ENCODE measurements at places on chromosomes 7 and 10.

GRCh38 chr7:93747019-93747418, 143.5 kb downstream of the TFPI2 start:
- ATAC-seq: no peak

DNA sequence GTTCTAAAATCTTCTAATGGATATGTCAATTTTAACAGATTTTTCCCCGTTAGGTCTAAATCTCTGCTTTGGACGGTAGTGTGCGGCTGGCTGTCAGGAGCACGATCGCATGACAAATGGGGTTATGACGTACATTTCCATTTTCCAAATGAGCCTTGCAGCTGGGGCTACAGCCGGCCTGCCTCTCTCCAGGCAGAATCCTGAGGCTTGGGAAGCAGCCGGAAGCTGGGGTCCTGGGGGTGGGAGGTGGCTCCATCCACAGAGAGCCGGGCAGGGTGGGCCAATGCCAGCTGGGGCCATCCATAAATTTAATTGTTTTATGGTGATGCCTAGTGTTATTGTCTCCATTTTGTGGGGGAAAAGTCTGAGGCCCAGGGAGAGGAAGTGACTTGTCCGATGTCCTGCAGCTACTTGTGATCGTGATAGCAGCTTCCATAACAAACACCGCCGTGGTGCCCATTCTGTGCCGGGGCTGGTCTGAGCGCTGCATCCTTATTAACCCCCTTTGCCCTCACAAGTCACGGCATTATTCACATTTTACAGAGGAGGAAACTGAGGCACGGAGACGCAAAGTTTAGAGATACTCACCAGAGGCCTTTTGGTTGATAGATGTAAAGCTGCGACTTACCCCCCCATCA, 53.0 kb upstream of the EBF3 start:
- ATAC-seq: no peak

DNA sequence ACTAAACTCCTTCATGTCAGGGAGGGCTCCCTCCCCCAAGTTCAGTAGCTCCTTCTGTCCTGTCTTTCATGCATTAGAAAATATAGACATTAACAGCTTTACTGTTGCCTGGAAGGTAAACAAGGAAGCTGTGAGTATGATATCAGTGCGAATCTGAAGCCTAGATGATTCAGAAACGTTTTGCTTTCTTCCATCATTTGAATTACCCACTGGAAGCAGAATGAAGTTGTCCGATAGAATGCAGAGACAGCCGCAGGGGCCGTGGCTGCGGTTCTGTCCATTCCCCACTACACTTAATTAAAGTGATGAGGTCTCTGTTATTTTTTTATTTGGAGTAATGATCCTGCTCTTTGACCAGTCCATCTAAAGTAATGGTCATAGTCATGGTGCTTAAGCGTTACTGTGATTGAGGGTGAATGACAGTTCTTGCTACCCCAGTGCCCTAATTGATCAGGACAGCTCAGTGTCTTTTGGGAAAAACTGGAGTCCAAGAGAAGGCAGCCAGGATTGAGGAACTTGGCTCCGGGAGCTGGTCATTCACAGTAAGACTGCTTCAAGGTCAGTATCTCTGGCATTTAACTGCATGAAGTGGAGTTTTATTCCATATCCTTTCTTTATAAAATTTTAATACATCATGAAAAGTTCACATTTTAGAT, 69.9 kb downstream of the PTPRE start:
- no peak for ATAC-seq

- ATAC-seq: peak; percentile 100
Observed at GRCh38 chr7:149239345-149240143, at the start of gene ZNF212. ZNF212 (plus strand) TSS chr7:149239651; CDS start chr7:149239779, 128 bp downstream.

DNA sequence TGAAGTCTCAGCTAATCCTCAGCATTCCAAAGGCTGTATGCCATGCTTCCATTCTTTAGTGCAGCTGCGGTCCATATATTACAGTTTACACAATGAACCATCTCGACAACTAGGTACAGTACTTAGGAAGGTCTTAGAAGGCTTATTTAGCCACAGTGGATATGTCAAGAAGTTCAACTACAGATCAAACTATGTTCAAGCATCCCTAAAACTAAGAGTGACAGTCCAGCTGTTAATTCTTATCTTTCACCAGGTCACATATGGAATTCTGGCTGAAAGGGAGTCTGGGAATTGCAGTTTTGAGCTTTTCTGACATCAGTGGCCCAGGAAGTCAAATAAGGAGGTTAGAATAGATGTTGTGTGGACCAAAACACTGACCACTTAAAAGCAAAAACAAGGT, 106.8 kb downstream of the SDHAF3 start:
- no peak for ATAC-seq

GRCh38 chr10:76915316-76915715, 722.3 kb downstream of the KCNMA1 start:
- no peak for ATAC-seq

DNA sequence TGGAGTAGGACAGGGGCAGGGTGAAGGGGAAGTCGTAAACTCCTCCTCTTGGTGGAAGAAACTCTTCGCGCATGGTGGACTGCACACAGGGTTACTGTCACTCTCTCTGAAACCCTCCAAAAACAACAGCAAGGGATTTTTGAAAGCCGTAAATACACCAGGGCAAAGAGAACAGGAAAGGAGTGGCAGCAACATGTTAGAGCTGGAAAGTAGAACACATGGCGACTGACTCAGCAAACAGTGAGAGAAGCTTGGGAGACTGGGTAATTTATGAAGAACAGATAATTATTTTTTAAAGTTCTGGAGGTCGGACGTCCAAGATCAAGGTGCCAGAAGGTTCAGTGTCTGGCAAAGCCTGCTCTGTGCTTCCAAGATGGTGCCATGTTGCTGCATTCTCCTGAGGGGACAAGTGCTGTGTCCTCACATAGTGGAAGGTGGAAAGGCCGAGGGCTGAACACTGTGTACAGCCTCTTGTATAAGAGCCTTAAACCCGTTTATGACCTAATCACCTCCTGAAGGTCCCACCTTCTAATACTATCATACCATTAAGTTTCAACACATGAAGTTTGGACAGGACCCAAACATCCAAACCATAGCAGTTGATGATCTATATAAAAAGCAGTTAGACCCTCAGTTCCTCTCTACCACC, 22.5 kb upstream of the C10orf53 start:
- ATAC-seq: no peak

- ATAC-seq: no peak
Observed at GRCh38 chr7:119708891-119709290, 564.1 kb upstream of the KCND2 start.

GRCh38 chr7:129832282-129832681, 120.5 kb downstream of the UBE2H start:
- ATAC-seq: no peak

DNA sequence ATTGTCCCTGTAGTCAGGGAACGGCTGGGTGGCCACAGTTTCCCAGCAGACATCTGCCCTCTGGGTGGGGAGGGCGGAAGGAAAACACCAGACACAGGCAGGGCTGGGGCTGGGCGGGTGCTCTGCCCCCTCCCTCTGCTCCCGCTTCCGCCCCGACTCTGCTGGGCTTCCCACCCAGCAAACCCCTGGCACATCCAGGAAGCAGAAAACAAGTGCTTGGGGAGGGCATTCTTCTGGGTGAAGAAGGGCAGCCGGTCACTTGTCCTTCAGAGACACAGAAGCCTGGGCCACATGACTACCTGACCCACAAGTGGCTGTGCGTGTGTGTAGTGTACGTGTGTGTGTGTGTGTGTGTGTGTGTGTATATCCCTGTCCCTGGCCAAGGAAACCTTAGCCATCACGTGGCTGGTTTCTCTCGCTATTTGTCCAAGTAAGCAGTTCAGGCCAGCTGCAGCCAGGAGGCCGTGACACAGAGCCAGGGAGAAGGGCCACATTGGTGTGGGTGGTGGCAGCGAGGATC, 77.9 kb downstream of the ZMIZ1 start:
- ATAC-seq: peak; percentile 59

- ATAC-seq: no peak
Observed at GRCh38 chr7:150631866-150632864, at the start of gene GIMAP6. GIMAP6 (minus strand) TSS chr7:150632385; CDS start chr7:150630142, 2,243 bp downstream.

DNA sequence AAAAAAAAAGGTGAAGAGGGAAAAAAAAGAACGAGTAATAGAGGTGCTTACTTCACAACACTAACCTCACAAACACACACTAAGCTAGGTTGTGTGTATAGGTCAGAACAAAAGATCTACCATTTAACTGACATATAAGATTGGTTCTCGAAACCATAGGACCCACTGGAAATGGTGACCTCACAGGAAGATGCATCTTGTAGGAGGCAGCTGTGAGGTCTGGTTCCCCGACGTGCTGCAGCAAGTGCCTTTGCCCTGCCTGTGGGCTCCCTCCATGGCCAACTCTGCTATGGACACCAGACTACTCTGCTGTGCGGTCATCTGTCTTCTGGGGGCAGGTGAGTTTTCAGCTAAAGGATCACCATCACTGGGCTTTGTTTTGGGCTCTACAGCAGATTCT, 133.8 kb upstream of the PRSS1 start:
- no peak for ATAC-seq

DNA sequence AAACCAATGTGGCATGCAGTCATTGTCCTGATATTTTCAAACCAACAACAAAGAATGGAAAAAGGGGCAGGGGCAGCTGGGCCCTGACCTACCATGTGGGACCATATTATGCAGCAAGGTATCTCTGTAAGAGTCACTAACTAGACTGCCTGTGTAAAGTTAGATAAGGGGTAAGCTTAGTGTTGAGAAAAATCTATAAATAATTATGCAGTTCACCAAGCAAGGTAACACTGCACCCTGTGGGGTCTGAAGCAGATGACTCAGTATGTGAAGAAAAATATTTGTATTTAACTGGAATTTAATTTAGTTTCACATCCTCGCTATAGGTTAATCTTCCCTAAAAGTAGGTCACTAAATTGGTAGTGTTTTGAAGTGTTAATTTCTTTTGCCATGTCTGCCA, 99.3 kb downstream of the PPP1R3A start:
- no peak for ATAC-seq
